ENCODE measurements at places on chromosomes 13 and 19.

- DNase-seq: no peak
Measured at GRCh38 chr19:45474606-45475521, 7.1 kb downstream of the FOSB start.

DNA sequence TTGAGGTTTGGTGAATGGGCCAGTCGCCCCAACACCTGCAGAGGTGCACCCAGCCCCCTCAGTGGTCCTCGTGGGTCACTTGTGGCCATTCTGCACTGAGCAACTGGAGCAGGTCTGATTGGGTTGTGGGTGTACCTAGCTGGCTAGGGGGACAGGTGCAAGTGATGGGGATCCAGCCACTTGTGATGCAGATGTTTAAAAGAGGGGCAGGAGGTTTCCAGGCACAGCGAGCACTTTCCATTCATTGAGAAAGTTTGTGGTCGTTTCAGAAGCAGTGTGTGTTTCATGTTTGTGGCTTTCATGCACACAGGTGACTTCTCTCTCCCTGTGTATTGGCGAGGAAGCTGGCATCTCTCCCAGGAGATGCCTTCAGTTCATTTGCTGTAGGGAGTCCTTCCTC is 34.7 kb downstream of the TSSK6 start:
- DNase-seq: no peak

- no peak for DNase-seq
Measured at GRCh38 chr19:4573682-4574081, 14.2 kb upstream of the SEMA6B start.

GRCh38 chr13:36858290-36858689 is 39.3 kb downstream of the RFXAP start:
- no peak for DNase-seq

GRCh38 chr13:44368599-44369368 is 4.8 kb upstream of the SERP2 start:
- DNase-seq: no peak

DNA sequence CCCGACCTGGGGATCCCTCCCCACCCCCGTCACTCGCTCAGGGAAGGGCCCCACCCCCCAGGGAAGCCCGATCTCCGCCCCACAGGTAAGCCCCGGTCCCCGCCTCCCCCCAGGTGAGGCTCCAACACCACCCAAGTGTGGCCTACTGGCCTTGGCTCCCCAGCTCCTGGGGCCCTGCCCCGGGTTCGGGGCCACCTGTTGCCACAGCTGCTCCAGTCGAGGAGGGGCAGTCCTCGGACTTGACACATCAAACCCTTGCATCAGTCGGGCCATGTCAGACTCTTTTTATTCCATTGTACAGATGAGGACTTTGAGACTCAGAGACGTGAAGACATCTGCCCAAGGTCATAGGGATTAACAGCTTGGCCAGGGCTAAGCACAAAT is 512 bp downstream of the CC2D1A start:
- DNase-seq: peak; percentile 32

GRCh38 chr19:45476304-45476703 is 8.5 kb downstream of the FOSB start:
- no peak for DNase-seq

DNA sequence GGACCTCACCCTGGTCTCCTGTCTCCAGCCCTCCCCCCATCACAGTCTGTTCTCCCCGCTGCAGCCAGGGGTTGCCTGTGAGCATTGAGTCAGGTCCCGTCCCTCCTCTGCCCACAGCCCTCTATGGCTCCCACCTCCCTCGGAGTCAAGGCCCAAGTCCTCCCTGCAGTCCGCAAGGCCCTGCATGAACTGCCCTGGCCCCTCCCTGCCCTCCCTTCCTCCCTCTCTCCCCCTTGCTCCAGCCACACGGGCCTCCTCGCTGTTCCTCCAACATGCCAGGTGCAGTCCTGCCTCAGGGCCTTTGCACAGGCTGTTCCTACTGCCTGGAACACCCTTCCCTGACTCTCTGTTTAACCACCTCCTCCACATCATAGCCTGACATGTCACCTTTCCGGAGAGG is 2.8 kb downstream of the TINCR start:
- no peak for DNase-seq

GRCh38 chr13:101019126-101019525 is 344.5 kb upstream of the TMTC4 start:
- no peak for DNase-seq

DNA sequence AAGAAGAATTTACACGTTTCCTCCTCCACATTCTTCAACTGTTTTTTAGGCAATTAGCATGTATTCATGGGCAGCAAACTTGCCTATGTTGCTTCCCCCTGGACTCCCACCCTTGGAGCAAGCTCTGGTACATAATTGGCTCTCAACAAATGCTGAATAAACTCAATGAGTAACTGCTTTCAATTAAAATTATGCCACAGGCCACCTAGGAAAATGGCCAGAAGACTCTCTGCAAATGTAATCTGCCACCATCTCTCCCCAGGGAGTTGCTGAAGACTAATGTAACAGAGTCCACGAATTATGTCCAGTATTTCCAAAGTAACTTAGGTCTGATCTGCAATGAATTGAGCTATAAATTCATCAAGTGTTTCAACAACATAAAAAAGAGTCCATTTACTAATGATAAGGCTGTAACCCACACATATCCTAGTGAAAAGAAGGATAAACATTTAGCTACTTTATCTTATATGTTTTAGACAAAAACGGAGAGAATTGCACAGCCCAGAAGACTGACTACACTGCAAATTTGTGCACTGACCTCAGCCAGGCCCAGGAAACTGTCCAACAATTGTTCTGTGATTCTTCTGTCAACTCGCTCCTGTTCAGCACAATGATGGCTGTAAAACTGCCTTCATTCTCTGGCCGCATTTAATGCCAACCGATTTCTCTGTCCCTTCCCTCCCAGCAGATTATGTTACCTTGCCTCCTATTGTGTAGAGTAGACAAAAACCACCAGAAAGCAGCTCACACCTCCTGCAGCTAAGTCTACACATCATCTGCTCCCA is 808.6 kb upstream of the ARGLU1 start:
- no peak for DNase-seq

DNA sequence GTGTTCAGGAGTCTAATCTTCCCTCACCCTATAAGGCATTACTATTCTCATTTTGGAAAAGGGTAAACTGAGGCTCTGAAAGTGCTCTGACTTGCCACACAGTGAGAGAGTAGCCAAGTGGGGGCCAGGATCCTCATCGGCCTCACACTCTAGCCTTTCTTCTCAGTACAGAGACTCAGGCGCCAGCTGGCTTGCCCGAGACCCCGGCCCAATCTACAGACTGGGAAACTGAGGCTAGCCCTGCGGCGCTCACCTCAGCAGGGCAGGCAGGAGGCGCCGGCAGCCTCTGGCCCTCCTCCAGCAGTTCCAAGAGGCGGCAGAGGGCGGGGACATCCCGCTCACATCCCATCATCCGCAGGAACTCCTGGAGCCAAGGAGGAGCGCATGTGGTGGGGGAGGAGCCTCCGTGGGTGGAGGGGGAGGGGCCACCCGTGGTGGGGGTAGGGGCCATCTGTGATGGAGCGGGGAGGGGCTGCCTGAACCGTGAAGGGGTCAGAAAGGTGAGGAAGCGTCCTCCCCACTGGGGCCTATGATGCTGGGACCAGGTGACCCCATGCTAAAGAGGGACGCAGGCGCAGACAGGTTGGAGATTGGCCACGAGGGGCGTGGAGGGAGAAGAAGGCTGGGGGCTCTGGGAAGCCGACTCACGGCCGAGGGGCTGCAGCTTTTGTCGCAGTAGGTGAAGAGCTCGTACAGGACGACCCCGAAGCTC is 8.7 kb upstream of the INSL3 start:
- DNase-seq: no peak

GRCh38 chr19:42132851-42133528 is 744 bp upstream of the POU2F2 start:
- DNase-seq: peak; percentile 80

GRCh38 chr19:42124386-42124901 is 7.8 kb downstream of the POU2F2 start:
- DNase-seq: no peak

DNA sequence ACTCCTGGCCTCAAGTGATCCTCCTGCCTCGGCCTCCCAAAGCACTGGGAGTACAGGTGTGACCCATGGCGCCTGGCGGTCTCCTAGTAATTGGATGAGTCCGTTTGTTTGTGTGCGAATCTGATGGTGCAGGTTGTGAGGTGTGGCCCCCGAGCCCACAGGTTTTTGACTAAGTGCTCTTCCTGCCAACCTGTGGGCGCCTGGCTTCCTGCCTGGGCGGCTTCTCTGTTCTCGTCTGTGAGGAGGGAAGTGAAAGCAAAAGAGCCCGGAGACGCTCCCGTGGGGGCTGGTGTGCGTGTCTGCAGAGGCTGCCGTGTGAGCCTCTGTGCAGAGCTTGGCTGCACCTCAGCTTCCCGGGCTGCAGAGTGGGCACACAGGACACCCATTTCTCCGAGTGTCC is 10.0 kb downstream of the ARHGAP45 start:
- DNase-seq: peak; percentile 84

GRCh38 chr13:112434032-112434431 is 57.9 kb downstream of the SPACA7 start:
- DNase-seq: no peak

DNA sequence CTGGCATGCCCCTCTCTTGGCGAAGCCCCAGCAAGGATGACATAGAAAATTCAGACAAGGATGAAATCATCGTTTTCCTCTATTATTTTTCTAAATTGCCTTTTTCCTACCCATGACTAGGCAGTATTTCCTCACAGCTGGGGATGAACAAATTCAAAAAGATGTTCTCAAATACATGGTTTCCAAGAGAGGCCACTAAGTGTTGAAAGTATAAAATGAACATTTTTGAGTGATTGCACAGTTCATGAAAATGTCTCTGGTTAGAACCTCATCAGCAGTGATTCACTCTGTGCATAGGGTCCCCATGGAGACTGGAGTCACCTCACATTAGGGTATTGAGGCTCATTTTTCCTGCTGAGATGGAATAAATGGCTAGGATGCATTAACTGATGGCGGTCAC is 373.7 kb downstream of the DNAJC15 start:
- DNase-seq: no peak

DNA sequence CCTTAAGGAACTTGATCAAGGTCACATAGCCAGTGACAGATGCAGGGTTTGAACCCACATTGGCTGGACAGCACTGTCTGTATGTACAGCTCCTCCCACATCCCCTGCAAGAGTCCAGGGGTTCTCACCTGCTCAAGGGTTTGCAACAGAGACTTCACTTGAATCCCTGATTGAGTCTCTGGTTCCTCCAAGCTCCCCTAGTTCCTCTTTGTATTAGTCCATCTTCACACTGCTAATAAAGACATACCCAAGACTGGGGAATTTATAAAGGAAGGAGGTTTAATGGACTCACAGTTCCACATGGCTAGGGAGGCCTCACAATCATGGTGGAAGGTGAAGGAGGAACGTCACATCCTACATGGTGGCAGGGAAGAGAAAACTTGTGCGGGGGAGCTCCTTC is 72.8 kb upstream of the CLDN10 start:
- DNase-seq: no peak

DNA sequence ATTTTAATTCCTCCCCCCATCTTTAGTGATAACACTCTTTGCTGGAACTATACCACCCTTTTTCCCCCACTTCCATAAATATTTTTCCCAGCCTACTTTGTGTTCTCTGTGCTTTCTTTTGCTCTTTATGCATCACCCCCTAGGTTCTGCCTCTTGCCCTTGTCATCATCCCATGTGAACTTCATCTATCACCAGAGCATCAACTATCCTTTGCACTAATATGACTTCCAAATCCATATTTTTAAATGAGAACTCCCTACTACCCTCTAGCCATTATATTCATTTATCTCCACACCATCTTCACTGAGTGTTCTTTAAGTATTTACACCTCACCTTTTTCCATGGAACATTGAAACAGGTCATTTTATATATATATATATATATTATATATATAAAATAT is 452.7 kb downstream of the FOXO1 start:
- DNase-seq: no peak

- no peak for DNase-seq
Measured at GRCh38 chr13:40061466-40062450, 406.3 kb downstream of the COG6 start.

DNA sequence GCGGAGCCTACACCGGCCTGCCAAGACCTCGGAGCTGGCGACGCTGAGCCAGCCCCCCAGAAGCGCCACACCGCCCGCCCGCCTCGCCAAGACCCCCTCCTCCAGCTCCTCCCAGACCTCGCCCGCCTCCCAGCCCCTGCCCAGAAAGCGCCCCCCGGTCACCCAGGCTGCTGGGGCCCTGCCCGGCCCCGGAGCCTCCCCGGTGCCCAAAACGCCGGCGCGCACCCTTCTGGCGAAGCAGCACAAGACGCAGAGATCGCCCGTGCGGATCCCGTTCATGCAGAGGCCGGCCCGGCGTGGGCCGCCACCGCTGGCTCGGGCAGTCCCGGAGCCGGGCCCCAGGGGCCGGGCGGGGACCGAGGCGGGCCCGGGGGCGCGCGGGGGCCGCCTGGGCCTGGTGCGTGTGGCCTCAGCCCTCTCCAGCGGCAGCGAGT is 10.2 kb downstream of the C19orf25 start:
- DNase-seq: peak; percentile 55

DNA sequence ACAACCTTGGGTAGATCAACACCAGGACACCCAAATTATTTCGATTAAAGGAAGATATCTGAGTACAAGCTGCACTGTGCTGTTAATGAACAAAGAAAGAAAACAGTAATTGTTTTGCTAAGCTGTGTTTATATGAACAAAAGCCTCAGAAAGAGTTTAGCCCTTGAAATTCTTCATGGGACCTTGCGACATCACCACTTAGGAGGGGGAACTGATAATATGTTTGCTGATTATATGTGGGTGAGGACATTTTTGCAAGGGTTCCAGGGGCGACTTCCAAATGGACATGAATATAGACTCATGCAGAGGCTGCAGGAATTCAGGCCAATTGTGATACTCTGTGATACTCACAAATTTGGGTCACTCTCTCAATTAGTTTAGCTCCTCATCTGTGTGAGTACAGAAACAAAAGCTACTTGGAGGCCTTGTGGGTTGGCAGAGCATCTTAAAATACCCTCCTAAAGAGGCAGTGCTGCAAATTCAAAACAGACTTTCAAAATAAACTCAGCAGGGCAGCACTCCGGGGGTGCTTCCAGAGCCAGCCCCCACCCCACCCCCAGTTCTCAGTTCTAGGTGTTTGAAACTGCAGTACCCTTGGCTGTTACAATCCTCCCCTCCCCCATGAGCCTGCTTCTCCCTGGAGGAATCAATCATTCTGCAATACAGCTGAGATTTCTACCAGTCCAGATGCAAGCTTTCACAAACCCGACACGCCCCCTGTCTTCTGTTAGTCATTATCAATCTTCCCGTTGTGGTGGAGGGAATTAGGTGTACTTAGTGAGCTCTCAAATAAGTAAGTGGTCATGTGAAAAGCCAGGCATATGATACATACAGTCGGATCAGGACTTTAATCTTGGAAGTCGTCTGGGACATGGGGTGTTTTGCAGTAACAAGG is 97.0 kb upstream of the MBNL2 start:
- no peak for DNase-seq

- no peak for DNase-seq
Measured at GRCh38 chr13:61592489-61592888, 176.8 kb upstream of the PCDH20 start.

DNA sequence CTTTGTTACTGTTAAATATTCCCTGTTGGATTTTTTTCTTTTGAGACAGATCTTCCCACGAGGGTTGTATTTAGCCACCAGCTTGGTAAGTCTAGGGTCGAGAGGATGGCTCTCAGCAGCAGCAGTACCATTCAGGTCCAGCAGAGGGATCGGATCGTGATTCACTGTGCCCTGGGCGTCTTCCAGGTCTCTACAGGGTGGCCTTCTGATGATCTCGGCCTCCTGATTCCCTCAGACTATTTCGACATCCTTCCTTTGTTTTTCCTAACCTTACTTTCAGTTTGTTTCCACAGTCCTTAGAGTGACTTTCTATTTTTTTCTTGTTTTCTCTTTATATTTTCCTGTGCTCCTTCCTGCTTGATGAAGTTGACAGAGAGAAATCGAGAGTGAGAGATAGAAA is 1436.9 kb downstream of the UQCRFS1 start:
- no peak for DNase-seq

Measured in stimulated activated CD4-positive, alpha-beta T cell treated with anti-CD3 and anti-CD28 coated beads, Interleukin-4, amount 100 ng/mL, for 4 hours (primary cell).